ENCODE measurements at places on chromosomes 3 and 15.
A peak's percentile ranks its signal among the peaks of the same experiment; 100 is the strongest.

GRCh38 chr3:11662392-11662990, 18.8 kb upstream of the VGLL4 start:
- no peak for DNase-seq

DNA sequence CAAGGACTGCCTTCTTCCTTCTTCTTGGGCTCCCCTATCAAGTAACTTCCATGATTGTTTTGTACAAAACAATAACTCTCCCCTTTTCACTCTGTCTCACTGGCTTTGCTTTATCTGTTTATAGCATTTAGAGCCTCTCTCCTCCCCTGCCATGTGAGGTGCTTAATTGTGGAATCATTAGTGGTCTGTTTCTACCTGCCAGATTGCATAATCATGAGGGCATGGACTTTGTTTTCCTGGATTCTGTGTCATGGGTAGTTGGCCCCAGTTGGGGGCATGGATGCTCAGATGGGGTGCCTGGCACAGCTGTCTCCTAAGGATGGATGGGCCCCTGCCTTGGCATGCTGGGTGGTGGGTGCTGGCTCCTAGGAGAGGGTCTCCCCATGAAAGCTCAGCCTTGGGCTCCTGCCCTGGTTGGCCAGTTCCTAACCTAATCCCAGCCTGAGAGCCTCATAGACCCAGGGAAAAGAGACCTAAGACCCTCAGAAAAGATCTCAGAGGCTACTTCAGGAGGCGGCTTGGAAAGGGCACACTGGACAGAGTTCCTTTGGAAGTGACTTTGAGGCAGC, 8.0 kb upstream of the CTXND1 start:
- no peak for DNase-seq

DNA sequence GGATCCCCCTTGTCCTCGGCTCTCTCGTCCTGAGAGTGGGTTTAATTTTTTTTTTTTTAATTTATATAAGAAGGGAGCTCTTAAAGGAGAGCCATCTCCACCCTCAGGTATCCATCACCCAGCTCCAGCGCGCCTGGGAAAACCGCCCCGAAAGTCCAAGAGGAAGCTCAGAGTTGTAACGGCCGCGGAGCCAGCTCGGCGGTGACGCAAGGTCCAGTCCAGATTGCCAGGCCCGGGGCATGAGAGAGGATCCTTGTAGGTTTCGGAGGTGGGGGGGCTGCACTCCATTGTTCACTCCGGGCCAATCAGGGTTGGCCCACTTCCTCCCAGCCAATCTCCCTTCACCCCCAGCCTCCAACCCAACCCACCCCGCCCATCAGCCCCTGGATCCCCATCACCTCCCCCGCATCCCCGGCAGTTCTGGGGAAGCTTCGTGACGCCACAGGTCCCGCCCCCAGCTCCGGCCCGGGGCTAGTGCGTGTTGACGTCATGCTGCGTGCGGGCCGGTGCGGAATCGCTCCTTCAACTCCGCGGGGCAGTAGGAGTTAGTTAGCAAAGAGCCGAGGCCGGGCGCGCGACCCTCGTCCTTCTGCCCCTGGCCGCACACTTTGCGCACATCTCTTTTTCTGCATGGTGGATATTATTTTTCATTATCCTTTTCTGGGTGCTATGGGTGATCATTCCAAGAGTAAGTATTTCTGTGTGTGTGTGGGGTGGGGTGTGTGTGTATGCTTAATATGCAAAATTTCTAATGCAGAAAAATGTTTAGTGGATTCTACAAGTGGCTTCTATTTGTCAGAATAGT, at the start of gene ISL2:
ISL2 (plus strand) TSS at position 520 of the 805 bp plus-strand sequence; CDS start at position 631, 111 bp downstream.
- DNase-seq = peak; percentile 90

GRCh38 chr15:48109856-48110531, 10.8 kb upstream of the SLC24A5 start:
- DNase-seq = no peak

GRCh38 chr3:85586018-85586417, 627.2 kb downstream of the CADM2 start:
- no peak for DNase-seq

GRCh38 chr3:2927259-2927658, 182.9 kb downstream of the IL5RA start:
- no peak for DNase-seq

GRCh38 chr3:41299036-41299435, 99.7 kb downstream of the CTNNB1 start:
- DNase-seq = no peak

- DNase-seq = peak; percentile 8
Observed at GRCh38 chr3:114902691-114903101, 244.4 kb downstream of the ZBTB20 start.

GRCh38 chr15:33636958-33637357, 326.2 kb downstream of the RYR3 start:
- no peak for DNase-seq
